ENCODE measurements at places on chromosomes 5 and 9. TPM values are rescaled to one million over a fixed set of nuclear protein-coding genes. Genes with fewer than 3 reads are reported as not detected.

GADD45G gene
- total RNA-seq: 34.2 TPM

PCDHGC3 gene
- 0.07 TPM for total RNA-seq

ANKRD34B gene
- not detected for total RNA-seq

OMD gene
- total RNA-seq: not detected

EIF4E1B gene
- not detected for total RNA-seq

CCL28 gene
- 11.1 TPM for total RNA-seq

PTPDC1 gene
- 3.8 TPM for total RNA-seq

CSF1R gene
- total RNA-seq: 0.59 TPM

SYK gene
- 0.07 TPM for total RNA-seq

FAM221B gene
- total RNA-seq: not detected

LRRC70 gene
- 0.63 TPM for total RNA-seq

TMED9 gene
- 176 TPM for total RNA-seq
